ENCODE measurements at places on chromosomes 2 and 18.

DNA sequence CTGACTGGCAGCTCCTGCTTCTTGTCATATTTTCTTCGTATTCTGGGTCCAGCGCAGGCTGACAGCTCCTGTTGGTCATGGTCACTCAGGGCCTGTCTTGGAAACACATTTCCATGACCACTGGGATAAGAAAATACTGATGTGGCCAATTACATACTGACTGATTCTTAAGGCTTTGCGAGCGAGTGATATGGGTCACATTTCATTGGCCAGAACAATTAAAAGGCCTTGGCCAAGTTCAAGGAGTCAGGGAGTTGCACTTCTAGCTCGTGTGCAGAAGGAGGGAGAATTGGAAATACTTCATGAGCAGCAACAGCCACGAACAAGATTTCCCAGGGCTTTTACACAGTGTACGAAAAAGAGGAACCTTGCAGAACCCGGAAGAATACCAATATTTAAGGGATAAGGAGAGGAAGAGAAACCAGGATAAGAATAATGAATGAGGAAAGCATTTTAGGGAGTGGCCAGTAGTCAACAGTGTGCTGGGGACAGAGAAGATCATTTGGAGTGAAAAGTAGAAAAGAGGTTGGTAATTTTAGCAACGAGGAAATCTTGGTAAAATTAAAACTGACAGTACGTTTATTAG, 149.5 kb downstream of the ATP9B start:
- DNase-seq: no peak

DNA sequence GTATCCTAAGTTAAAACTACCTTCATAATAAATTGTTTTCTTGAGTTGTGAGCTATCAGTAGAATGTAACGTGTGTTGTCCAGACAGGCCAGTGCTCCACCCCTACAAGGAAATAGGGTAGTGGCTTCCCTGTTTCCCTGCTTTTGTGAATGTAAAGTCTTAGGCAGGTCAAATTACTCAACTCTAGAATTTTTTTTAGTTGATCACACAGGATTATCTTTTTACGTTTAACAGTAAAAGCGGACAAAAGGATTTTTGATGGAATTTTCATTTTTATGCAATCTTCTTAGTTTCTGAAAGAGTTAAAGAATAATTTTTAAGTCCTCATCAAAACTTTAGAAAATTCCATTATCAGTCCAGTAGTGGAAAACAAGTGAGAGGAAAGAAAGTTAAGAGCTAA, 38.2 kb downstream of the GPD2 start:
- no peak for DNase-seq

DNA sequence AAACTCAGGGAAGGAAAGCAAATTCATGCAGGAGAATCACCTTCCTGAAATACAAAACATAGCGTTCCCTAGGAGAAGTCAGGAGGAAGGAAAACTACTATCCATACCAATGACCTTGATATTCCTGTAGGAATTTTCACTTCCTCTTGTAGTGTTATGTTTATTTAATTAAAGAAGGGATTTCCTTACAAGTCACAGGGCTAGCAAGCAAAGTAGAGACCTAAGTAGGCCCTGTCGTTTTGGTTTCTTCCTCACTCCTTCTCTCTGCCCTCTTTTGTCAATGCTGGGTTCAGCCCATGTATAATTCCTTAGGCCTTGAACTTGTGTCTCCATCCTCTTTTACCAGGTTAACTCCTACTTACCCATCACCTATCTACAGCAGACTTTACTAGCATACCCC, 435.2 kb upstream of the LRATD1 start:
- DNase-seq: no peak

DNA sequence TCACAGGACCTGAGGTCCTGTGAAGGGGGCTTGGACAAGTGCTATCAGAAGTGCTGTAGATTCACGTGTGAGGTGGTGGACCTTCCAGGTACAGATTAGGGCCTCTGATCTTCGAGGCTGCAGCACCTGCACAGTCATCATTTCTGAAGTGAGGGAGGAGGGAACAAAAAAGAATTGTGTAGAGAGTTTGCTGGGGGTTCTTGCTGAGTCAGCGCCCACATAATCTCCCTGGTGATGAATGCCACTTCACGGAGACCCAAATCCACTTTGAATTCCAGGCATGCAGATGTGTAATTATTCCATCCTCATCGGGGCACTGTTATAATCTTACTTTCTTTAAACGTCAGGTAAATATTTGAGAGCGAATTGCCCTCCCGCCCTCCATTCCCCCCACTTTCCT, 128.5 kb upstream of the CAPN13 start:
- DNase-seq: no peak

DNA sequence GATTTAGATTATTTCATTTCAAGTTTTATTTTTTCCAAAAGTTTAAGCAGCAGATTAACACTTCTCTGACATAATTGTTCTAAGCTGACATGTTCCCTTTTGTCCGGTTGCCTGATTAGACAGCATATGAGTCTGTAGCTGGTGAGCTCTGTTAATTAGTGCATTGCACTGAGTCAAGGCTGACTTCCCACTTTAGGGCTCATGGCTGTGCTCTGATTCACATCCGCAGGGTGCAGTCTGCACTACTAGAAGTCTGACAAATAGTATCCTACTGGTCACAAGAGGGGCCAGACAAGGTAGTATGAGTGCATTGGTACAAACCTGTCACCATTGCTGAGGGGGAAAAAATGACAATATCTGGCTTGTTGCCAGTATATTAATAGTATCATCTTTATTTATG, 443.9 kb upstream of the ZNF804A start:
- DNase-seq: no peak

GRCh38 chr2:225841314-225841713, 441.8 kb downstream of the NYAP2 start:
- DNase-seq: no peak

- no peak for DNase-seq
Measured at GRCh38 chr2:216741223-216741593, 45.9 kb upstream of the IGFBP5 start.

- DNase-seq: no peak
Measured at GRCh38 chr2:217759991-217760390, 242.8 kb downstream of the TNS1 start.

- DNase-seq: no peak
Measured at GRCh38 chr18:41370740-41371139, 584.3 kb upstream of the PIK3C3 start.

Data from GM19239 (cell line).